Stomach (tissue), 19 donors: ENCODE measurements at places on chromosomes 5 and 9. TPM values are rescaled to one million over a fixed set of nuclear protein-coding genes. Genes with fewer than 3 reads are reported as not detected.

- H3K4me3 ChIP-seq = no peak overlapping the region
- peaks cover 4% of the 10 kb centered on the region for H3K4me1 ChIP-seq
- H3K27me3 ChIP-seq = peaks cover 16% of the 10 kb centered on the region
- H3K27ac ChIP-seq = no peak overlapping the region
Observed at GRCh38 chr9:99166149-99166548, 55.6 kb downstream of the ALG2 start.

Gene RFX3
- total RNA-seq = 22.8 TPM

DNA sequence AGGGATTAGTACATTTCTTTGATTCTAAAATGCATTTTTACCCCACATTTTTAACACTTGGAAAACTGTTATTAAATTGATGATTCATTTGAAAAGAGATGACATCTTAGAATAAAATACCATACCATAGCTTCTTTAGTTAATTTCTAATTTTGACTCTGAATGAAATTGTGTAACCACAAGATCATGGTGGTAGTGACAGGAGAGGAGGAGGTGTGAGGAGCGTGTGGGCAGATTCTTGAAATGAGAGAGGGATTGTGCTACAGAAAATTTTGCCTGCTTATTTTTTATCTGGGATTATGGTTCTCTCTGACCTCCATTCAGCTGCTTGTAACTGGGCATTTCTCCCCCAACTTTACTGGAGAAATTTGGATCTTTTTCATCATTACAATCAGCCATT, 173.3 kb upstream of the CLINT1 start:
- H3K27ac ChIP-seq = no peak overlapping the region
- no peak for DNase-seq
- H3K36me3 ChIP-seq = no peaks in the 10 kb centered on the region

Gene ANKRD20A1
- total RNA-seq = not detected

DNA sequence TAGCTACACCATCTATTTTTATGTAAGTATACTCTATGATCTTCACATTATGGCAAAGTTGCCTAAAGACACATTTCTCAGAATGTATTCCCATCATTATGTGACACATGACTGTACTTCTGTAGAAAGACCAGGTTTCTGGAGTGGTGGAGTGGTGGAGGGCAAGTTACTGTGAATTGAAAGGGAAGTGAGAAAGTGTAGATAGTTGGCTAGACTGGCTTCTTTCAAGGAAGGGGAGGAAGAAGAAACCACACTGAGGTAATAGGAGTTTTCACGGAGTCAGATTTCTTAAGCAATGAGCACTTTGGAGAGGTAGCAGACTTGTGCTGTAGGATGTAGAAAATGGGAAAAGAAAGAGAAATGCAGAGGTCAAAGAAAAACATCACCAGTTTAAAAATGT, 50.9 kb upstream of the EQTN start:
- H3K27ac ChIP-seq = no peak overlapping the region
- H3K4me3 ChIP-seq = no peak overlapping the region
- H3K27me3 ChIP-seq = no peaks in the 10 kb centered on the region
- no peaks in the 10 kb centered on the region for H3K36me3 ChIP-seq
- peaks cover 7% of the 10 kb centered on the region for H3K4me1 ChIP-seq

DNA sequence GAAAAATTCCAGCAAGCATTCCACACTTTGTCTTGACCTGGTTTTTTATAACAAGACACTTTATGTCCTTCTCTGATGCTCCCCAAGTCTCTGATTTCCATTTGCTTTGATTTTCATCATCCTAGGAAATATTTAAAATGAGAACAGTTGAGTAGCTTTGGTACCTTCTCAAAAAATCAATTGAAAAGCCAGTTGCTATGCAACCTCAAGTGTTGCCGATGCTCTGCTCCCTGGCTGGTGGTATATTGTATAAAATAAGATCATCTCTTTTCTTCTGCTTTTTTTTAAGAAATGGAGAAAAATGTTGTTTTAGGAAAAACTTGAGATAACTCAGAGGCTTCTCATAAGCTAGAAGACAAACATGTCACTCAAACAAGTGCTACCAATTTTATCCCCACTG, 109.7 kb downstream of the ZNF354C start:
- H3K27ac ChIP-seq = no peak overlapping the region
- H3K4me3 ChIP-seq = no peak overlapping the region
- H3K4me1 ChIP-seq = peaks cover 13% of the 10 kb centered on the region
- DNase-seq = no peak
- peaks cover 28% of the 10 kb centered on the region for H3K27me3 ChIP-seq

GRCh38 chr9:119101048-119101447, 268.2 kb downstream of the BRINP1 start:
- DNase-seq = no peak
- H3K36me3 ChIP-seq = no peaks in the 10 kb centered on the region
- H3K4me1 ChIP-seq = no peaks in the 10 kb centered on the region
- no peak overlapping the region for H3K27ac ChIP-seq

DNA sequence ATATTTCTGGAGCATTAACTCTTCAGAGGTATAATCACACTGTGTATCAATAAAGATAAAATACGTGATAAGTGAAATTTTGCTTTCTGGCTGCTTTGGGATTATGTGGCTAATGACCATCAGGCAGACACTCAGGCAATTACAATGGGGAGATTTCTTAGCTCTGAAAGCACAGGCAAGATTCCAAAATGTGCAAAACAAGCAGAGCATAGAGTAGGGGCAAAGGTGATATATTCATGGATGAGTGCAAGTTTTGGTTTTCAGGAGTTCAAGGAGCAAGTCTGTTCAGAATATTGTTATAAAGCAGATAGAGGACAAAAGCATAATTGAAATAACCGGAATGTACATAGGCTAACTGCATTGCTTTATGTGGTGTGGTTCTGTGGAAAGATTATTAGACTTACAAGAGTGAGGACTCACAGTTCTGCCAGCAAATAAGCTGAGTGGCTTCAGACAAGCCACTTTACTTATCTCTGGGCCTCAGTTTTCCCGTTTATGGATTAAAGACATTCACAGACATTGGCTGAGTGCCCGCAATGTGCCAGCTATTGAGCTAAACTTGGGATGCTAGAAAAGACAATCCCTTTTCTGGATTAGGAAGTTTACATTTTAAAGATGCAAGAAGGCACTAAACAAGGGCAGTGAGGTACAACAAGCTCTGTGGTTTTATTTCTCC, 945.6 kb upstream of the ARRDC3 start:
- H3K4me1 ChIP-seq = no peaks in the 10 kb centered on the region
- H3K36me3 ChIP-seq = no peaks in the 10 kb centered on the region
- no peaks in the 10 kb centered on the region for H3K27me3 ChIP-seq
- no peak overlapping the region for H3K27ac ChIP-seq

Gene OMD
- 5.3 TPM for total RNA-seq

GRCh38 chr9:101635473-101635872, 40.7 kb upstream of the PPP3R2 start:
- no peak for DNase-seq
- H3K27me3 ChIP-seq = no peaks in the 10 kb centered on the region
- H3K4me3 ChIP-seq = no peak overlapping the region
- no peak overlapping the region for H3K27ac ChIP-seq
- H3K36me3 ChIP-seq = no peaks in the 10 kb centered on the region

Gene PCDHAC1
- not detected for total RNA-seq

DNA sequence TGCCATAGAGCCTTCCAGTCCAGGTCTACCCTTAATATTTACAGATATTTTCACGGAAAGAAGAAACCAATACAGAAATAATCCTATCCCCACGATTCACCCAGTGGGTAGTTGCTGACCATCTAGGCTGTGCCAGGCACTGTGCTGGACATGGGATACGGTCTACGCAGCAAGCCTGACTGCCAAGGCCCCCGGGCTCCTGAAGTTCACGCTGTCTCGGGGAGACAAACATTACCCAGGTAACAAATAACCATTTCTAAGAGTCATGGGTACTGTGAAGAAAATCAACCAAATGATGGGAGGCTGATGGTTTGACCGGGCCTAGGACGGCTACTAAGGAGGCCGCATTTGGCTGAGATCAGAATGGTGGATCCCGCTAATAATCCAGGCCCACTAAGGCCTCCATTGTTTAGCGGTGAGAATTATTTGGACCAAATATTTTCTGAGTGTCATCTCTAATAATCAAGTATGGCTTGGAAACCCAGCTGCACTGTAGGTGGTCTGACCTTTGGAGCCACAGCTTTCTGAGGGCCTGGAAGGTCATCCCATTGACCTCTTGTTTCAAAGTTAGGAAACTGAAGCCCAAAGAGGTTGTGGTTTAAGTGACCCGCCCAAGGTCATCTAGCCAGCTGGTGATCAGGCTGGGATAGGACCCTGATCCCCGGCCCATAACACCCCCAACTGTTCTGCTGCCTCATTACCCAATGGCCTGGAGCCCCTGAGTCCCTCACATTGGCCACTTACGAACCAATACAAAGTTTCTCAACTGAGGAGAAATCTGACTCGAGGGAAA, 82.4 kb downstream of the AK8 start:
- no peak overlapping the region for H3K4me3 ChIP-seq
- peaks cover 23% of the 10 kb centered on the region for H3K27me3 ChIP-seq
- no peak overlapping the region for H3K27ac ChIP-seq
- no peak for DNase-seq
- no peaks in the 10 kb centered on the region for H3K36me3 ChIP-seq

Gene GPR21
- 7.0 TPM for total RNA-seq

DNA sequence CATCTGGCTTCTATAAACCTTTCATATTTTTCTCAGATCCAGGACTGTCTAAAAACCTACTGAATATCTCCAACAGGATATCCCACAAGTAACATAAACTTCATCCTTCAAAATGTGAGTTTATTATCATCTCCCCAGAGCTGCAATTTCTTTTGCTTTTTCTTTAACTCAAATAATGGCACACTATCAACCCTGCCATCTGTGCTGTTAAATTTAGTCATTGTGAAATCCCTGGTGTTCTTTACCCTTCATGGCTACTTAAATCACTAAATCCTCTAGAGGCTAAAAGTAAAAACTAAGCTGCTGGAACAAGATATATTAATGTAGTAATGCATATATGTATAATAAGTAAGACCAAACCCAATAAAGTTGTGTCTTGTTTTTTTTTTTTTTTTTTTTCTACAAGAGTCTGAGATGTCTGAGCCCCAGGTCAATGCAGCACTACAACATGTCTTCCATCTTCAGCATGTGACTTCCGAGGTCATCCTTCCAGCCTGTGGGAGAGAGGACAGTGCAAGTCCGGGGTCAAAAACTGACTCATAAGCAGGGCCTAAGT, 362.9 kb downstream of the ADGRV1 start:
- no peaks in the 10 kb centered on the region for H3K27me3 ChIP-seq
- H3K4me1 ChIP-seq = peaks cover 8% of the 10 kb centered on the region
- no peak overlapping the region for H3K4me3 ChIP-seq
- no peak overlapping the region for H3K27ac ChIP-seq

Gene RETREG1
- 71.2 TPM for total RNA-seq

Gene ADGRD2
- total RNA-seq = not detected

Gene HRH2
- 0.58 TPM for total RNA-seq

Gene FST
- 1.8 TPM for total RNA-seq

DNA sequence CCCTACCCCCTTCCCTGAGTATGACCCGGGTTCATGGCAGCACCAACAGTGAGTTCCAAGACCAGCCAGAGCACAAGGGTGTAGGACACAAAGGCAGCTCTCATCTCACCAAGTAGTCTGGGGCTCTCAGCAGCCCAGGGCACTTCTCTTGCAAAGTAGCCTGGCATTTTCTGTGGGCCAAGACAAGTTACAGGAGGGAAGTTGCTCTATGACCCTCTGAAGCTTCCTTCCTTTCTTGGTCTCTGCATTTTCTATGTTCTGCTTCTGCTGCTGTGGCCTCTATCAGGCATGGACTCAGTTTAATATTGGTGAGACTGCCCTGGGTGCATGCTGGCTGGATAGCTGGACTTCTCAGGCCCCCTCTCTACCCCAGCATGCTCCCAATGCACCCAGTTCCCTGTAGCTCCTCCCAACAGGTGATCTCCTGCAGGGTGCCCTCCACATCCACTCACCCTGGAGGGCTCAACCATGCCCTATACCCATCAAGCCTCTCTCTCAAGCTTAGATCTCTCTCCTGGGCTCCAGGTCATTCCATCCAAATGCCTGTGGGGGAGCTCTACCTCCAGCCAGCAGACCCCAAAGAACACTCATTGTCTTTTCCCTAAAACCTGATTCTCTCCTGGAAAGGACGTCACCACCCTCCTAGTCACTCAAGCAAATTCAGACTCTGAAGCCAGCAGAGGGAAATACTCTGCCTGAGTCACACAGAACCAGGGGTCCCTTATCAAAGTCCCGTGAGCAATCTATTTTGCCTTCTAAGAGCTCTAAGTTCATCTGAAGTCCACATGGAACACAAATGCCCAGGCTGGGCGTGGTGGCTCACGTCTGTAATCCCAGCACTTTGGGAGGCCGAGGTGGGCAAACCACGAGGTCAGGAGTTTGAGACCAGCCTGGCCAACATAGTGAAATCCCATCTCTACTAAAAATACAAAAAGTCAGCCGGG, 13.8 kb downstream of the TBC1D2 start:
- no peak overlapping the region for H3K4me3 ChIP-seq
- H3K36me3 ChIP-seq = peaks cover 38% of the 10 kb centered on the region
- peak; percentile 38 for DNase-seq
- peaks cover 5% of the 10 kb centered on the region for H3K4me1 ChIP-seq

GRCh38 chr5:156182174-156182967, 144.6 kb upstream of the SGCD start:
- H3K4me3 ChIP-seq = no peak overlapping the region
- no peak for DNase-seq
- H3K27ac ChIP-seq = no peak overlapping the region

DNA sequence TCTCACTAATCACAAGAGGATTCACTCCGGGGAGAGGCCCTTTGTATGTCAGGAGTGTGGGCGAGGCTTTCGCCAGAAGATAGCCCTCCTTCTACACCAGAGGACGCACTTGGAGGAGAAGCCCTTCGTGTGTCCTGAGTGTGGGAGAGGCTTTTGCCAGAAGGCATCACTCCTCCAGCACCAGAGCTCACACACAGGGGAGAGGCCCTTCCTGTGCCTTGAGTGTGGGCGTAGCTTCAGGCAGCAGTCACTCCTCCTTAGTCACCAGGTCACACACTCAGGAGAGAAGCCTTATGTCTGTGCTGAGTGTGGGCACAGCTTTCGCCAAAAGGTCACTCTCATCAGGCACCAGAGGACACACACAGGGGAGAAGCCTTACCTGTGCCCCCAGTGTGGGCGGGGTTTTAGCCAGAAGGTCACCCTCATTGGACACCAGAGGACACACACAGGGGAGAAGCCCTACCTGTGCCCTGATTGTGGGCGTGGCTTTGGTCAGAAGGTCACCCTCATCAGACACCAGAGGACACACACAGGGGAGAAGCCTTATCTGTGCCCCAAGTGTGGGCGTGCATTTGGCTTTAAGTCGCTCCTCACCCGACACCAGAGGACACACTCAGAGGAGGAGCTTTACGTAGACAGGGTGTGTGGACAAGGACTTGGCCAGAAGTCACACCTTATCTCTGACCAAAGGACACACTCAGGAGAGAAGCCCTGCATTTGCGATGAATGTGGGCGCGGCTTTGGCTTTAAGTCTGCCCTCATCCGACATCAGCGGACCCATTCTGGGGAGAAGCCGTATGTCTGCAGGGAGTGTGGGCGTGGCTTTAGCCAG, 27.8 kb downstream of the NUTM2F start:
- DNase-seq = no peak
- H3K4me3 ChIP-seq = no peak overlapping the region
- H3K27me3 ChIP-seq = no peaks in the 10 kb centered on the region
- H3K4me1 ChIP-seq = peaks cover 38% of the 10 kb centered on the region

- no peaks in the 10 kb centered on the region for H3K36me3 ChIP-seq
- no peaks in the 10 kb centered on the region for H3K4me1 ChIP-seq
- no peaks in the 10 kb centered on the region for H3K27me3 ChIP-seq
- no peak overlapping the region for H3K27ac ChIP-seq
- DNase-seq = no peak
Observed at GRCh38 chr5:143874312-143874711, 62.4 kb downstream of the HMHB1 start.

- no peak for DNase-seq
- no peak overlapping the region for H3K27ac ChIP-seq
- H3K36me3 ChIP-seq = peaks cover 76% of the 10 kb centered on the region
- no peaks in the 10 kb centered on the region for H3K27me3 ChIP-seq
Observed at GRCh38 chr5:14331386-14331781, 188.2 kb downstream of the TRIO start.
